ENCODE measurements at places on chromosomes 11 and 22.
A peak's percentile ranks its signal among the peaks of the same experiment; 100 is the strongest.

- peak; percentile 79 for DNase-seq
These were observed 71.5 kb upstream of the VSTM5 start for GRCh38 chr11:93921695-93922468.

DNA sequence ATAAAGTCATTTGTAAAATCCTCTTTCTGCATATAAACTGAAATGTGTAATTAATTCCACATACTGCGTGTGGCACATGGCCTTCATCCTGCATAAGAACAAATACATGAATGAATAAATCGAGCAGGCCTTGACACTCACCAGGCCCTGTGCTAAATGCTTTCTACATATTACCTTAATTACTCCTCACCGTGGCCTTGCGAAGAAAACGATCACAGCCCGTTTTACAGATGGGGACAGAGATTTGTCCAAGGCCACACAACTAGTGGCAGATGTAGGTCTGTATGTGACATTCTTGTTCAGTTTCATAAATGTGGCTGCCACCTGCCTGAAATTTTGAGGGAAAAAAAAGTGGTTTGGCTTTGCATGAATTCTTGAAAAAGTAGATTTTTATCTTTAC lies 5.8 kb upstream of the CCND1 start:
- DNase-seq, result no peak

GRCh38 chr22:24871611-24872205 lies 65.7 kb downstream of the SGSM1 start:
- no peak for DNase-seq

DNA sequence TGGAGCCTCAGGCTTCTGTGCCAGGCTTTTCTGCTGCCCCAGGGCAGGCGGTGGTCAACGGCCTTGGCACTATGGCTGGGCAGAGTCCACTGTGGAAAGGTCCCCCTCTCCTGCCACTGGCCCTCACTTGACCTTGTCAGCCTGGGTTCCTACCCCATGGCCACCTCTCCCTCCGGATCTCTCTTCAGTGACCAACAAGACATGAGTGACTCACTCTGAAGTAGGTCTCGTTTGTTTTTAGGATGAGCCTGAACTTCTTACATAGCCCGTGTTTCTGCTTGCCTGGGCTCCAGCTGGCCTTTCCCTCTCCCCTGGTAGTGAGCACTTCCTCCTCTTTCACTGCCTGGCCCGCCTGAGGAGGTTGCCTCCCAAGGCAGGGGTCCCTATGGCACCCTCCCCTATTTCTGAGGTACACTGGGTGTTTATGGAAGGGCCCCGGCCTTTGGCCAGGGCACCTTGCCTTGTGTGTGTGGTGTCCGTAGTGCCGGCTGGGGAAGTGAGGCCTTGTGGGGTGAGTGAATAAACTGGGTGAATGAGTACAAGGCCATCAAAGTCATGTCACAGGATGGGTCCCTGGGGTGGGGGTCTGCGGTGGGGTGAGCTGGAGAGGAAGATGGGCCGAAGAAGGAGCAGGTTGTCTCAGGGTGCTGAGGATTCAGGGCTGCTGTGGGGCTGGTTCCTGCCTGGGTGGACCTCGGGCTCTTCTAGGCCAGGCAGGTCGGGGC lies 5.0 kb downstream of the SHANK3 start:
- DNase-seq, result no peak

- no peak for DNase-seq
These were observed 97.7 kb downstream of the MPPED2 start for GRCh38 chr11:30488304-30488998.

GRCh38 chr11:46248289-46249102 lies 29.0 kb upstream of the CREB3L1 start:
- DNase-seq, result no peak

GRCh38 chr11:111520560-111520959 lies 6.0 kb downstream of the HOATZ start:
- no peak for DNase-seq

GRCh38 chr22:41892721-41893120 lies 22.2 kb downstream of the SHISA8 start:
- no peak for DNase-seq
